ENCODE measurements at places on chromosomes 1 and 21. TPM values are rescaled to one million over a fixed set of nuclear protein-coding genes. Genes with fewer than 3 reads are reported as not detected.

The TEKT2 gene
- not detected for total RNA-seq

The FCRL5 gene
- total RNA-seq = not detected

DNA sequence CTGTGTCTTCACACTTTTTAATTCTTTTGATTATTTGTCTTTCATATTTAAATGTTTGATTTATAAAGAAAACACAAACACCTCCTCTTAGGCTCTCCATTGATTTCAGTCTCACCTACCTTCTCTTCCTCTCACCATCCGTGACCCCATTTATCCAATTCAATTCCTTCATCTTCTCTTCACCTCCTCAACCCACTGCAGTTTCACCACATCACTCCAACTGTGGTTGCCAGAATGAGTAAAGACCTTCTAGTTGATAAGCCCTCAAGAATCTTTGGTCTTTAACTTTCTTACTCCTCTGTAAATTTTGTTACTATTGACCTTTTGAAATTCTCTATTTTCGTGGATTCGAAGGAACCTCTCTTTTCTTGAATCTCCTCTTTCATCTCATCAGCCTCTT is 260.7 kb downstream of the CHRM3 start:
- no peak for DNase-seq

DNA sequence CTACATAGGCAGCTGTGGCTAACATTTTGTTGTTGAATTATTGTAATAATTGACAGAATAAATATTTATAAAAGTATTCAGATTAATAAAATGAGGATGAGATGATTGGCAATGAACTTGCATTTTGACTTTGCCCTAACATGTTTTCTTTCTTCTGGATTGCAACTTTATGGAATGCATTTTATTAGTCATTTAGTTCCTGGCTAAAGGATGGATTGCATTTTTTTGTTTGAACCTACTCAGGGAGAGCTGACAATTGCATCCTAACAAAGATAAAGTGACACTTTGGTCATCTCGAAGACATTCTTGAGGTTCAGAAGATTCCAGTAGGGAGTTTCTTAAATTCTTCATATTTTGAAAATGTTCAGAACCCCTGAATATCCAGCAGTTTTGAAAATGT is 37.5 kb downstream of the PGM1 start:
- no peak for DNase-seq

All from MCF 10A (cell line).